ENCODE measurements at places on chromosomes 3 and 15.
A peak's percentile ranks its signal among the peaks of the same experiment; 100 is the strongest.

- DNase-seq = no peak
Measured at GRCh38 chr3:64027658-64028057, 4.4 kb upstream of the PSMD6 start.

- DNase-seq = no peak
Measured at GRCh38 chr15:86322629-86323028, 243.0 kb downstream of the AGBL1 start.

DNA sequence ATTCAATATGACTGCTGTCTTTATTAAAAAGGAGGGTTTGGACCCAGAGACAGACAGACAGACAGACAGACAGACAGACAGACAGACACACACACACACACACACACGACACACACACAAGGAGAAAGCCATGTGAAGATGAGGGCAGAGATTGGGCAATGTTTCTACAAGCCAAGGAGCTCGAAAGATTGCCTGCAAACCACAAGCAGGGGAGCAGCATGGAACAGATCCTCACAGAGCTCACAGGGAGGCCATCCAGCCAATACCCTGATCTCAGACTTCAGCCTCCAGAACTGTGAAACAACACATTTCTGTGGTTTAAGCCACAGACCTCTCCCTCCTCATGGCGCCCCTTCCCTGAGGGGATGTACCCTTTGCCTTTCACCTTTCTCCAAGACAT is 35.8 kb upstream of the ABHD2 start:
- no peak for DNase-seq

DNA sequence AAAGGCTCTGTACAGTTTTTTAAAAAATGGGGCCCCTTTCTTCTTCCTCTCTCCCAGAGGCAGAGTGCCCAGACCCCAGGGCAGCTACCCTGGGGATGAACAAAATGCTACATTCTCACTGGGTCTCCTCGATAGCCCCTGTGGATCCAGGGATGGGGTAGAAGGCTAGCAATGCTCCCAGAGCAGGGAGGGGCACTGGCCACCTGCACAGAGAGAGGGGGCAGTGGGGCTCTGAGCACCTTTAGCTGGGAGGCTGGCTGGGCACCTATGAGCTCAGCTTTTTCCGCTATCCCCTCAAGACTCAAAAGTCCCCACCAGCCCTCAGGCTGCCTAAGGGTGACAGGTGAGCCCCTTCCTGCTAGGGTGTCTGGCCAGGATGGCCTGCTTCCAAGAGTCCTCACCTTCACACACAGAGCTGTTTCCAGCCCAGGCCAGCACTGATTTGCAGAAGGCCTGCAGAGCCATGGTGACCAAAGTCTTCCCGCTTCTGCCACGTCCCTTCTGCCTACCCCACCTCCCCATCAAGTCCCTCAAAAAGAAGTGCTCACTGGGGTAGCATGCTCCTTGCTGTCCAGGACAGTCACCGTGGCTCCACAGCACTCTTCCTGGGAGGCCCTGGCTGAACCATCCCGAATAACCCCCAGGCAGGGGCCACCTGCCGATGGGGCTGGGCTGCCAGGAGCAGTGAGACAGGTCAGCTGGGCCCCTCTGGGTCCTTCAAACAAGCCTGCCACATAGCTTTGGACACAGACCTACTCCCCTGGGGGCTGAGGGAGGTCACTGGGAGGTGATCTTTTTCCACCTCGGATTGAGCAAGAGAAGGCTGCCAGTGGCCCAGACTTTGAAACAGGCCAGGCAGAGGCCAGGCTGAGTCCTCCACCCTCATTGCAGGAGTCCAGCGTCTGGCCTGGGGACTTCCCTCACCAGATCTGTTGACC is 20.4 kb downstream of the BMF start:
- no peak for DNase-seq

- DNase-seq = peak; percentile 55
Measured at GRCh38 chr3:69250014-69250413, 127.6 kb upstream of the LMOD3 start.

DNA sequence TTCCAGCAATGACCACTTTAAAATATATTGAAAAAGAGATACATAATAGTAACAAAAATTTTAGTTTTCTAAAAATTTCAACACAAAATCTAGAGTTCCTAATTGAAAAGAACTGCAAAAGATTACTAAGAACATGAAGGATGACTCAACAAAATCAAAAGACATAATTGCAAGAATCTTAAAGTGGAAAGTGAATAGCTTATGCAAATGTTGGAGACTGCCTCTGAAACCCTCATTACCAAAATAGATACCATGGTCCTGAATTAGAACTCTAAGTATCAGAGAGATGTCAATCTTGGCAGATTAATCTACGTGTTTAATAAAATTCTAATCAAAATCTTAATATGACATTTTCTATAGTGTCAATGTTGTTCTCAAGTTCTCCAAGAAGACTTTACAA is 60.7 kb upstream of the SGO1 start:
- DNase-seq = no peak

DNA sequence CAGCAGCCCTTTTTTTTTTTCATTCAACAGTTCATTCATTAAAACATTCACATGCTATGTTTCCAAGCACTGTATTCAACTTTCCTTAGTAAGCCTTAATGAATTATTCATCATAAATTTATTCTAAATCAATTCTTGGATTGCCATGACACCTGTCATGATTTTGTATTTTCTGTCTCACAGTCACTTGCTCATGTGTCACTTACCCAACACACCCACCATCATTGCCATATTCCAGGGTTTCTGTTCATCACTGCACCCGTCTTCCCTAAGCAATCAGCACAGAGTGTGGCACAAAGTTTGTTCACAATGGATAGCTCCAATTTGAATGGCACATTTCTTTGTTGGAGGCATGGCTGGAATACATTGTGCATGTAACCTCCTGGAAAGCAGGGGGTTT is 27.2 kb downstream of the CPNE4 start:
- no peak for DNase-seq

GRCh38 chr3:153343988-153344782 is 182.2 kb downstream of the RAP2B start:
- no peak for DNase-seq

- DNase-seq = peak; percentile 8
Measured at GRCh38 chr3:27633224-27633545, 88.9 kb downstream of the EOMES start.

- no peak for DNase-seq
Measured at GRCh38 chr3:40109641-40110490, 199.6 kb upstream of the EIF1B start.

GRCh38 chr15:68304589-68305337 is 27.2 kb downstream of the FEM1B start:
- DNase-seq = no peak

GRCh38 chr15:68417051-68417450 is 14.9 kb downstream of the ITGA11 start:
- DNase-seq = no peak

DNA sequence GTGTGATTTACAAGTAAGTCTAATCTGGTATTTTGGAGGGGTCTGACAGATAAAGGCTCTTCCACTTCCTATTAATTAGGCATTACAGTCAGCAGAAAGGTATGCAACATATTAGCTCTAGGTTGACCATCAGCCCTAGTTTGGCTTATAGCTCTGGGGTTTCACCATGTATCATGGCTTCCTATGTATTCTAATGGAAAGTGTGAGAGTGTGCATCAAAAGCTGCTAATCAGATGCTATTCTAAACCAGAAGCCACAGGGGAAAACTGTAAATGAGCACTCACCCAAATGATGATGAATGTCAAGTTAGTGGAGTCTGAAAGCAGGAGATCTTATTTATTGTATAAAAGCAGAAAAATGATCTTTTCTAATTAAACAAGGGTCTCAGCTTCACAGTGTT is 149.2 kb upstream of the MITF start:
- DNase-seq = no peak

GRCh38 chr15:58336161-58336560 is 95.6 kb upstream of the LIPC start:
- no peak for DNase-seq

DNA sequence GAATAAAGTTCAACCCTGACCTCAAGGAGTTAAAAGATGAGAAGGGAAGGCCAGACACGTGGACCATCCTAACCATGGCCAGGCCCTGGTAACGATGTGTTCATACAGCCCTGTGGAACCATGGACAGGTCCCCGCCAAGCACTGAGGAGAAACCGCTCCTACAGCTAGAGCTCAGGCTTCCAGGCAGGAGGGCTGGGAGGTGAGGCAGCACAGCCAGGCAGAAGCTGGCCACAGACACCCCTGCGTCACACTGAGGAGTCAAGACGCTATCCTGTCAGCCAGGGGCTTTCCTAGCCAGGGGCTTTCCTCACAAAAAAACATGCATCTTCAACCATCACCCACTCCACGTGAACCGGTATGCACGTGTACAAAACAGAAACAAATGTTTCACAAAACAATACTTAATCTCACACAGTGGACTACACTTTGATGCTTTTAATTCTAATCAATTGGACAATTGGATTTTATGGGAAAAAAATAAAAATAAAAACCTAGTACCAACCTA is 73.2 kb downstream of the TBC1D2B start:
- no peak for DNase-seq

DNA sequence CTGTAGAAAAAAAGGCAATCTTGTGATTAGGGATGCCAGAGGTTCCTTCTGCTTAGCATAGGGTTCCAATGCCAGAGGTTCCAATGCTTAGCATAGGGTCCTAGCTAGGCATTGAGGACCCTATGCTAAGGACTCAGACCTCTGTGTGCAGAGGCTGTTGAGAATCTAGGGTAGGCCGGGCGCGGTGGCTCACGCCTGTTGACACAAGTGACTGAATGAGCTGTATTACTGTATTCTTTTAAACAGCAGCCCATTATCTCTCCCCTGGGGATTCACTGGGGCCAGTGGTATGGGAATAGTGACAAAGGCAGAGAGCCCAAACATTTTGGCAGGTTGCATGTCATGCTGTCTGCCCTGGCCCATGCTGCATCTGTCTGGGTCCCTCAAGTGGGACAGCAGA is 16.2 kb downstream of the PAK6 start:
- DNase-seq = no peak
